Thyroid gland (tissue), 4 donors: ENCODE measurements at places on chromosomes 11 and 22.

GRCh38 chr11:92057849-92058442, 166.7 kb upstream of the FAT3 start:
- H3K4me1 ChIP-seq = no peaks in the 10 kb centered on the region
- no peaks in the 10 kb centered on the region for H3K27me3 ChIP-seq
- H3K4me3 ChIP-seq = no peak overlapping the region
- DNase-seq = no peak

DNA sequence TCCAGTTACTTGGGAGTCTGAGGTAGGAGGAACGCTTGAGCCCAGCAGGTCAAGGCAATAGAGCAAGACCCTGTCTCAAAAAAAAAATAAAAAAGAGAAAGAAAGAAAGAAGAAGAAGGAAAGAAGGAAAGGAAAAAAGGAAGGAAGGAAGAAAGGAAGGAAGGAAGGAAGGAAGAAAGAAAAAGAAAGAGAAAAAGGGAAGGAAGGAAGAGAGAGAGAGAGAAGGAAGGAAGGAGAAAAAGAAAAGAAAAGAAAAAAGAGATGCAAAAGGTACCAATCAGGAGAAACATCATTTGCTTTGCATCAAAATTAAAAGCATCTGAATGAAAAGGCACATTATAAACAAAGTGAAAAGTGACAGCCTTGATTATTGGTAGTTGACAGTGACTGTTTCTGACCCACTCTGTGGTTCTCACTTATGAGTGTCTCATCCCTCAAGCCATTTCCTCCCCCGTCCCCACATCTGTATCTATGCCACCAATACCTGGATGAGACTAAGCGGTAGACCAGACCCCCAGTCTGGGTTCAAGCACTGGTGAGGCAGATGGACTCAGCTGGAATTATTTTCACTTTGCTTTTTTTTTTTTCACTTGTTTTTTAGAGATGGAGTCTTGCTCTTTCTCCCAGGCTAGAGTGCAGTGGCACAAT, 33.0 kb upstream of the XBP1 start:
- H3K4me3 ChIP-seq = no peak overlapping the region
- H3K27me3 ChIP-seq = no peaks in the 10 kb centered on the region
- H3K4me1 ChIP-seq = no peaks in the 10 kb centered on the region
- H3K27ac ChIP-seq = no peak overlapping the region
- no peak for DNase-seq

DNA sequence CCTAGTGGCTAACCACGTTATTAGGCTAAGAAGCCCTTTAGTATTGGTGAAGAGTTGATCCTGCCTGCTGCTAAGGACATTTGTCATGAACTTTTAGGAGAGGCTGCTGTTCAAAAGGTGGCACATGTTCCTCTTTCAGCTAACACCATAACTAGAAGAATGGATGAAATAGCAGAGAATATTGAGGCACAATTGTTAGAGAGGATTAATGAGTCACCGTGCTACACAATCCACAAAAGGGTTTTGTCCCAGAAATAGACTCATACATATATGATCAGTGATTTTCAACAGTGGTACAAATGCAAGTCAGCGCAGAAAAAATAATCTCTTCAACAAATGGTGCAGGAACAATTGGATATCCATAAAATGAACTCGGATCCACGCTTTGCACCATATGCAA, 7.0 kb upstream of the MSANTD2 start:
- no peaks in the 10 kb centered on the region for H3K36me3 ChIP-seq
- no peak overlapping the region for H3K27ac ChIP-seq
- no peak overlapping the region for H3K4me3 ChIP-seq
- H3K27me3 ChIP-seq = no peaks in the 10 kb centered on the region
- no peak for DNase-seq

GRCh38 chr22:36280379-36280778, 27.4 kb downstream of the APOL1 start:
- H3K27ac ChIP-seq = no peak overlapping the region
- H3K27me3 ChIP-seq = no peaks in the 10 kb centered on the region
- no peak overlapping the region for H3K4me3 ChIP-seq
- DNase-seq = no peak

DNA sequence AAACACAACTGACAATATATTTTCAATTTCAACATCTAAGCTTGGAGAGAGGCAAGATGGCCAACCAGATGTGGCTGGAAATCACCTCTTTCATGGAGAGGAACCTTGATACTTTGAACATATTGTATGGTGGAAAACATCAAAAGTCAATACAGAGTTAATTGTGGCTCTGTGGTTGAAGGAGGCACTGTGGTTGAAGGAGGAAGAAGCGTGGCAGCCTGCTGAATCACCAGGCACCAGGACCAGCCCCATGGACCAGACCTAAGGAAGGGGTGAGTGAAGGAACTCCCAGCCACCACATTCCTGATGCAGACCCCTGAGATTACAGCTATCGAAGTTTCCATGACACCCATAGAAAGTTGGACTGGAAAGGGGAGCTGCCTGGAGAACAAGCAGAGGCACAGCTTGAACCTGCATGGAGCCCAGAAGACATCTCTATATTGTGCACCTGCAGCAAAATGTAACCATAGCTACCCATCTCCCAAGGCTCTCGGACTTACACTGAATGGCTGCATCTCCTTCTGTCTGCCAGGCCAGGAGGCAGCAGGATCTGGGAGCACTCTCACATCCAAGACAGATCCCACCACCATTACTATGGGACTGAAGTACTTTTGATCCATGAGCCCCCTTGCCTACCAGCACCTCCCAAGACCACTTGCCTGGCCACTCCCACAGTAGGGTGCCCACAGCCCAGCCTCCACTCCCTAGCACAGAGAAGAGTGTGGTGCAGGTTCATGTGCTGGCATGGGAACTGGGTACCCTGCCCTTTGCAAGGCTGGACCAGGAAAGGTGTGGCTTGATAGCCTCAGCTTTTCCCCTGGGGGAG, 79.8 kb upstream of the SC5D start:
- peaks cover 8% of the 10 kb centered on the region for H3K4me1 ChIP-seq
- no peaks in the 10 kb centered on the region for H3K27me3 ChIP-seq
- no peaks in the 10 kb centered on the region for H3K36me3 ChIP-seq
- H3K4me3 ChIP-seq = no peak overlapping the region
- no peak overlapping the region for H3K27ac ChIP-seq
- no peak for DNase-seq

DNA sequence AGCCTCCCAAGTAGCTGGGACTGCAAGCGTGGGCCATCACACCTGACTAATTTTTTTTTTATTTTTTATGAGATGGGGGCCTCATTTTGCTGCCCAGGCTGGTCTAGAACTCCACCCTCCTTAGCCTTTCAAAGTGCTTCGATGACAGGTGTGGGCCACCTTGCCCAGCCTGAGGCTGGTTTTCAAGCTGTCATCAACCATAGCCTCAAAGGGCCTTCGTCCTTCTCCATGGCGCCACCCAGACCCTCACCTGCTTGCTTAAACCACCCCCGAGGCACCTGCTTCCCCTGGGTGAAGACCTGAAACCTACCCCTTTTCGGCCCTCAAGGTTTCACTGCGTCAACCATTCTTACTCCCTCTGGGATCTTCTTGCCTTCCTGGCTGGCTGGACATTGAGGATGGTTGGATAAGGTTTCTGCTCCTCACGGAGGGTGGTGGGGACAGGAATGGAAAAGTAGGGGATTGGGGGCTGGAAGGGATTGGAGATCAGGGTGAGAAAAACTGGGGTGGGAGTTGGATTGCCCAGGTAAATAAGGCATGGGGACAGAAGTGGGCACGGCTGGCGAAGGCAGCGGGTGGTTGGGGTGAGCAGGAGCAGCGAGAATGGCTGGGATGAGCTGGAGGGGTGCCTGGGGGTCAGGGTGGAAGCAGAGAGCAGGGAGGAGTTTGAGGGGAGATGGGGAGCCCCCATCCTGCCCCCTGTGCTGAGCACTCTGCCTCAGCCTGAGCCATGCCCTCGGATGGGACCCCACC, 2.8 kb upstream of the ACR start:
- H3K4me3 ChIP-seq = no peak overlapping the region
- no peaks in the 10 kb centered on the region for H3K27me3 ChIP-seq

DNA sequence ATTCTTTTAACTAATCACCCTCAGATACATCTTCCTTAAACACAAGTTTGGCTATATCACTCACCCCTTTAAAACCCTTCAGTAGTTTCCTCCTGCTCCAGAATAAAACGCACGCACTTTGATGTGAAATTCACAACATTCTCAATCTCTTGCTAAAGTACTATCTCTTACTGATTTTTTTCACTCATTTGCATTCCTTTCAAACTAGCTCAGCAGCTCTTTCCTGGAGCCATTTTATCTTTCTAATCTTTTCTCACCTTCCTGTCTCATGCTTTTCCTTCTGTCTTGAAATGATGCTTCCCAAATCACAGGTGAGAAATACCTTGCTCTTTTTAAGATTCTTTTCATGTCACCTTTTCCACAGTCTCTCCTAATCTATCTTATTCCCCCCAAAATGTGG, 1074.4 kb downstream of the DLG2 start:
- no peaks in the 10 kb centered on the region for H3K36me3 ChIP-seq
- H3K27ac ChIP-seq = no peak overlapping the region
- H3K4me3 ChIP-seq = no peak overlapping the region
- no peaks in the 10 kb centered on the region for H3K27me3 ChIP-seq
- no peaks in the 10 kb centered on the region for H3K4me1 ChIP-seq
- DNase-seq = no peak

DNA sequence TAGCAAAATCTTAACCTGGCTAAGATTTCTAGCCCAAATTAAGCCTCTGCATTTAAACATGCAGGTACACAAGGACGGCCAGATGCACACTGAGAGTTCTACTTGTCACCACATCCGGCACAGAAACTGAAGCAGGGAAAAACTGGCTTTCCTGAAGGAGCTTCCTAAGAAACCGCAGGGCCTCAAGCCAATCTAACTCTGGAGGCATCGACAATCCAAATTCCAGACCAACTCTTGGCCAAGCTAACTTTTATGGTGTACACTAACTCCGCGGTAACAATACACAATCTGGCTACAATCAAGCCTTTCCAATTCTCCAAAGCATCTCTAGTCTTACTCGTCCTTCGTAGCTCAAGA, 1.2 kb downstream of the MSANTD2 start:
- peak; percentile 56 for DNase-seq
- H3K4me1 ChIP-seq = peaks cover 33% of the 10 kb centered on the region
- H3K36me3 ChIP-seq = no peaks in the 10 kb centered on the region
- H3K4me3 ChIP-seq = peak overlapping the region; percentile 86
- no peaks in the 10 kb centered on the region for H3K27me3 ChIP-seq
- peak overlapping the region; percentile 98 for H3K27ac ChIP-seq

DNA sequence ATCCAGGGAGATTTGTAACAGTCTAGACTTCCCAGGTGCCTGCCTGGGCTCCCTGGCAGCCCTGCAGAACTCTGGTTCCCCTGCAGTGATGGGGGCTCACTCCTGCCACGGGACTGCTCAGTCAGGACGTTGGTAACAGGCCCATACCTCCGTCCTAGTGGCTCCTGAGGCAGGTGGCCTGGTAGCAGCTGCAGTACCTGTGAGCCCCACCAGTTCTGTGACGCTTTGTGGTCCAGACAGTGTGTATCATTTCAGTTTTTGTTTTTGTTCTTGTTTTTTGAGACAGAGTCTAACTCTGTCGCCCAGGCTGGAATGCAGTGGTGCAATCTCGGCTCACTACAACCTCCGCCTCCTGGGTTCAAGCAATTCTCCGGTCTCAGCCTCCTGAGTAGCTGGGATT, 27.8 kb downstream of the POLR3H start:
- peaks cover 18% of the 10 kb centered on the region for H3K4me1 ChIP-seq
- H3K36me3 ChIP-seq = peaks cover 23% of the 10 kb centered on the region
- H3K27me3 ChIP-seq = no peaks in the 10 kb centered on the region
- H3K27ac ChIP-seq = no peak overlapping the region

GRCh38 chr11:66494458-66494857, 14.2 kb downstream of the DPP3 start:
- H3K27ac ChIP-seq = no peak overlapping the region
- H3K36me3 ChIP-seq = peaks cover 26% of the 10 kb centered on the region
- DNase-seq = no peak
- no peaks in the 10 kb centered on the region for H3K4me1 ChIP-seq
- no peaks in the 10 kb centered on the region for H3K27me3 ChIP-seq

DNA sequence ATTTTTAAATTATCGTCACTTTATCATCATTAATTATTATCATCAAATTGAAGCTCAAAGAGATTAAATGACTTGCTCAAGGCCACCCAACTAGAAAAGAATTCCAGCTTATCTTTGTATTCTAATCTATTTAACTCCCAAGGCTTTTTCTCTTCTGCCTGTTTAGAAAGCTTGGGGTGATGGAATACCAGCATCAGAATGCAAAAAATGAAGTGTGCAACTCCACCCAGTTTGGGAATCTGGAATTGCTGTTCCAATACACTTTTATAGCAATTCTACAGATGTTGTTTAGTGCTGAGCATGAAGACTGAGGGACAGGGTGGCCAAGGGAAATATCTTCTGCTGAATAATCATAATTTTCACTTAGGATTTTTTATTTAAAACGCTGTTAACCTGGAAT, 97.2 kb upstream of the FIBIN start:
- no peak overlapping the region for H3K27ac ChIP-seq
- no peak overlapping the region for H3K4me3 ChIP-seq
- H3K36me3 ChIP-seq = no peaks in the 10 kb centered on the region
- DNase-seq = no peak
- H3K4me1 ChIP-seq = no peaks in the 10 kb centered on the region
- no peaks in the 10 kb centered on the region for H3K27me3 ChIP-seq

- no peak overlapping the region for H3K27ac ChIP-seq
- no peaks in the 10 kb centered on the region for H3K36me3 ChIP-seq
- no peak for DNase-seq
Measured at GRCh38 chr11:85165819-85166218, 461.3 kb downstream of the DLG2 start.

GRCh38 chr11:16632295-16633200, 105.9 kb upstream of the C11orf58 start:
- H3K4me3 ChIP-seq = no peak overlapping the region
- H3K27ac ChIP-seq = no peak overlapping the region
- H3K27me3 ChIP-seq = no peaks in the 10 kb centered on the region
- no peak for DNase-seq
- H3K4me1 ChIP-seq = no peaks in the 10 kb centered on the region

- H3K27ac ChIP-seq = no peak overlapping the region
- no peaks in the 10 kb centered on the region for H3K27me3 ChIP-seq
- no peak overlapping the region for H3K4me3 ChIP-seq
- no peaks in the 10 kb centered on the region for H3K36me3 ChIP-seq
- DNase-seq = no peak
- no peaks in the 10 kb centered on the region for H3K4me1 ChIP-seq
Measured at GRCh38 chr22:25833091-25833490, 91.1 kb downstream of the MYO18B start.

- H3K27ac ChIP-seq = no peak overlapping the region
- H3K36me3 ChIP-seq = no peaks in the 10 kb centered on the region
- H3K4me1 ChIP-seq = peaks cover 29% of the 10 kb centered on the region
Measured at GRCh38 chr11:12177739-12178338, 67.4 kb downstream of the MICAL2 start.

GRCh38 chr22:33803371-33804282, 116.6 kb downstream of the LARGE1 start:
- H3K27ac ChIP-seq = no peak overlapping the region
- H3K27me3 ChIP-seq = no peaks in the 10 kb centered on the region
- no peak for DNase-seq
- H3K4me1 ChIP-seq = no peaks in the 10 kb centered on the region
- H3K36me3 ChIP-seq = no peaks in the 10 kb centered on the region
